Osteocyte (in vitro differentiated cells): ENCODE measurements at places on chromosomes 16 and 17. TPM values are rescaled to one million over a fixed set of nuclear protein-coding genes. Genes with fewer than 3 reads are reported as not detected.

Gene TP53TG3D
- total RNA-seq: not detected in 2 replicates

GRCh38 chr17:5665164-5665563 is 80.9 kb upstream of the NLRP1 start:
- DNase-seq: no peak

DNA sequence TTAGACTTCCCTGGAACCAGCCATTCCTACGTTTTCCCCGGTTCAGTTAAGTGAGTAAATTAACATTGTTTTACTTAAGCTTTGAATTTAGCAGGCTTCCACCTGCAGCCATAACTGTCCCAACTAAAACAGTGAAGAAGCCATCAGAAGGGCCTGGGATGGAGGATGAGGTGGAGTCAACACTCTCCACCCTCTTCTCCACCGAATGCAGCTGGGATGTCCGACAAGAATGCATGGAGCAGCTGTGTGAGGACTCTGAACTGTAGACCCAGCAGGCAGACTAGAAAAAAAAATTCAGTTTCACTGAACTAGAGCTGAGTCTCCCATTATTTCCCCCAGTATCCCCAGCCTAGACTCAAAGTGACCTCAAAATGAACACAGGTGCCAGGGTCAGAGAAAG is 114.8 kb downstream of the C16orf95 start:
- no peak for DNase-seq

DNA sequence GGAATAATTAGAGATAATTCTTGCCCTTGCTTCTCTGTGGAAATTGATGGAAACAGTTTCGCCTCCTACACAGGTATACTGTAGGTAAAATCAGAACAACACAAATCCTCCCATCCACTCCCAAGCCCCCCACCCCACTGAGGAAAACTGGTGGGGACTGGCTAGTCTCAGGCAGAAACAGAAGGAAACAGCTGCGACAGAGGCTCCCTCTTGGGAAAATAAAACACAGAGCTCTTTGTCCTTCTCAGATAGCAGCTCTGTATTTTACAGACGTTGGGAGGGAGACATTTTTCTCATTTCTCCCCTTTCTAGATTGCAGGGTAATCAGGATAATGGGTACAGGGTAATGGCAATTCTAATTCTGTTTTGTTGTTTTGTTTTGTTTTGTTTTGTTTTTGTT is 1.1 kb downstream of the SLFN13 start:
- no peak for DNase-seq

Gene NEK8
- total RNA-seq: 8.5 and 9.9 TPM in 2 replicates

DNA sequence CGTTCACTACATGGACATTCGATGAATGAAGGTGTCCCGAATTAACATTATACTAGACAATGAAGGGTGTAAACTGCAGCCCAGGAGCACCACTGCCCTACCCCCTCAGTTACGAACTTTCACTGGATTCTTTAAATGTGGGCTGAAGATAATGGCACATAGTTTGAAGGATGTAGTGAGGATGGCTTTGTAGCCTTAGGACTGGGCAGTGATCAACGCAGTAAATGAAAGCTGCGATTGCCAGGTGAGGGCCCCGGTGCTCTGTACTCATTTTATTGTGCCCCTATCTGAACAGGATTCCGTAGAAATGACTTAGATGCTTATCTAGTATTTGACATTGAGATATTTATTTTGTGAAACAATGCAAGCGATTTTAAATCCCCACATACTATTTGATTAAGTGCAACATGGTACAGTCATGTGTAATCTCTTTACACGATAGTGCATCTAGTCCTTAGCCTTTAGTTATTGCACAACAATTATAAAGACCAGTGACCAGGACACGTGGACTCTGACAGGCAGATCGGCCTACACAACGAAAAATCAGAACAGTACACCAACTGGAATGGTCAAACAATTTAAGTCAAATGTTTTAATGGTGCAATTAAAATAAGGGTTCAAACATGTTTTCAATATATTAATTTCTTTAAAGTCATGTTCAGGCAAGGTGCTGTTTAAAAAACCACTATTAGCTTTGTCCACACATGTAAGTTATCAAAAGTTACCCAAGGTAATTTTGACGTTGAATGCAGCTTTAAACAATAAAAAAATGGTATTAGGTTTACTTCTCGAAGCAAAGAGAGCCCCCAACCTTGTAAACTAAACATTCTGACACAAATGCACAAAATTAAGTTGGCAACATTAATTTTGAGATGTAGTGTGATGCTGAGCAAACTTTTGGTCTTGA is 17.4 kb upstream of the ERN1 start:
- DNase-seq: no peak

Gene CD2BP2
- 65.1 and 67.4 TPM in 2 replicates for total RNA-seq

DNA sequence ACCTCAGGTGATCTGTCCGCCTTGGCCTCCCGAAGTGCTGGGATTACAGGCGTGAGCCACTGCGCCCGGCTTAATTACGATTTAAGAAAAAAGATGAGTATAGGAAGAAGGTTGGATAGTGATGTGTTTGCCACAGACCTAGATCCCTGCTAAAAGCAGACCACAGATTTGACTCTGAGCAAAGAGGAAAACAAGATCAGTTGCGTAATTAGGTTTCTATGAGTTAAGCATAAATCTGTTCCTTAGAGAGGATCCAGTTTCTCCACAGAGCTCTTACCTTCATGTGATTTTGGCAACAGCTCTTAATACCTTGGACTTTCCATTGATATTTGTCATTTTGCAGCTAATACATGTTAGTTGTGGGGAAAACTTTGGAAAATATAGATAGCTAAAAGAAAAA is 31.1 kb downstream of the CDH1 start:
- DNase-seq: no peak

Gene ABR
- total RNA-seq: 110 and 114 TPM in 2 replicates

- DNase-seq: no peak
These were observed 20.6 kb downstream of the MPRIP start for GRCh38 chr17:17062866-17063265.

DNA sequence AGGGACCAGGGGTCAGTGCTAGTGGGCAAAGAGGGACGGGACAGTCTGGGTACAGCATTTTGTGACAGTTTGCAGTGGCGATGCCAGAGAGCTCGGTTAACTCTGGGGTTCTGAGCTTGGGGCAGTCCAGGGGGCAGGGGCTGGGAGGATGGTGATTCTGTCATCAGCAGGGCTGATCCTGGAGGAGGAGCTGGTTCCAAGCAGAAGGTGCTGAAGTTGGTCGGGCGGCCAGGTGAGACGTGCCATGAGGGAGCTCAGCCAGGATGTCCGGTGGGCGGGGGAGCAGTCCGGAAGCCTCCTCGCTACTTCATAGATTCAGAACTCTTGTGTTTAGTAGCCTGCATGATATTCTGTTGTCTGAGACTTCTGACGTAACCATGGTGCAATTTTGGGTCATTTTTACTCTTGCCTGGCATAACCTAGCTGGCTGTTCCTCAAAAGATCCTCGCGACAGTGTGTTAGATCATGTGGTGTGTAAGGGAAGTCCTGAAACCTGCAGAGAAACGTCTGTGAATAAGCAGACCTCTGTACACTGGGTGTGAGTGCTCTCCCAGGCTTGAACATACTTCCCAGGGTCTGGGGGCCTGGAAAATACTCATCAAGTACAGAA is 122.0 kb downstream of the CLEC16A start:
- no peak for DNase-seq

Gene PRKCB
- not detected in 2 replicates for total RNA-seq

DNA sequence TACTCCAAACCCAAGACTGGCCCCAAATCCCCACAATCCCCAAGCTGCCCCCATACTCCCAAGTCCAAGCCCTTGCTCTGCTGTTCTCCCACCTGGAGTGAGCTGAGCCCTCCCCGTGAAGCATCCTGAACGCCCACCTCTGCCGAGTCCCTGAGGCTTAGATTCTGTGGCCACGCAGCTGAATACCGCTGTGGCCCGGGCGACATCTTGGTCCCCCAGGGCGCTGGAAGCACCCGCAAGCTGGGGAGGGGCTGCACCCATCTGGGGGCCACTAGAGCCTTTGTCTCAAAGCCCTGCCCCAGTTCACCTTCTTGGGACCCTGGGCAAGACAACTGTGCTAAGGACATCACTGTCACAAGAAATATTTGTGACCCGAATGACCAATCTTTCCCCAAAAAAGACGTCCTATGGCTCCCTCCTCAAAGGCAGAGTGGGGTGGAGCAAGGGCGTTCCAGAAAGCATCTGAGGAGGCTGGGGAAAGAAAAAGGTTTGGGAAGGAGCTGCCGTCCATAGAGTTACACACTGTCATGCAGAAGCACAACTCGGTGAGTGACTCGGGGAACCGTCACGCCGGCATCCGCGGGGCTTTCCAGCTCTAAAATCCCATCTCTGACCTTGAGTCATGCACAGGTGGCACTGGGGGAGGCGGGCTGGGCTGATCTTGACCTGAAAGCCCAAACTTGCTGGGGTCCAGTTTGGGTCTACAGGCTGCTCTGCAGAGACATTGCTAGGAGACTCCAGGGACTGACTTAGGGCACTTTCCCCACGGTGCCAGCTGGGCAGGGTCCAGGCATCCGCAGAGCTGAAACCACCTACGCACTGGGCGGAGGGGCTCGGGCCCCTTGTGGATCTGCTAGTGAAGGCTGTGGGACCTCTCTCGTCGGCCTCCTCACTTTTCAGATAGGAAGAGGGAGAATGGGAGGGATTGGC is 6.6 kb downstream of the PTX4 start:
- DNase-seq: peak; percentile 82
